SK-N-SH (cell line): ENCODE measurements at places on chromosomes 2 and 18.

DNA sequence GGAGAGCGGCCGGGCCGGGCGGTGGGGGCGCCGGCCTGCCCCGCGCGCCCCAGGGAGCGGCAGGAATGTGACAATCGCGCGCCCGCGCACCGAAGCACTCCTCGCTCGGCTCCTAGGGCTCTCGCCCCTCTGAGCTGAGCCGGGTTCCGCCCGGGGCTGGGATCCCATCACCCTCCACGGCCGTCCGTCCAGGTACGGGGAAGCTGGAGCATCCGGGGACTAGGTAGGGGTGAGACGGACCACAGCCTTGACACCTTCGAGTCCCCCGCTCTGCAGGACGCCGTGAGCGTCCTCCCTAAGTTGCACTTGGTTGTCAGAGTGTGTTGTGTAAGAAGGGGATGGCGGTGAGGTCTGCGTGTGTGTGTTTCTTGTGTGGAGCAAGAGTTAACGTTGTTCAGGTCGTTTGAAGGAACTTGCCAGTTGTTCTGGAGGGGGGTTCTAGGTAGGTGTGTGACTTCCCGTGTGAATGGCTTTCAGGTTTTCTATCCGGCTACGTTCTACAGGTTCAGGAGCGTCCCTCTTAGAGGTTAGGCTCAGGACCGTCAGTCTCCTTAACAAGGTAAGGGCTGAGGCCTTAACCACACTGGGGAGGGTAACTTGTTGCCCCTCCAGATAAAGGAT lies 393 bp downstream of the IL1R1 start:
- DNase-seq = no peak

DNA sequence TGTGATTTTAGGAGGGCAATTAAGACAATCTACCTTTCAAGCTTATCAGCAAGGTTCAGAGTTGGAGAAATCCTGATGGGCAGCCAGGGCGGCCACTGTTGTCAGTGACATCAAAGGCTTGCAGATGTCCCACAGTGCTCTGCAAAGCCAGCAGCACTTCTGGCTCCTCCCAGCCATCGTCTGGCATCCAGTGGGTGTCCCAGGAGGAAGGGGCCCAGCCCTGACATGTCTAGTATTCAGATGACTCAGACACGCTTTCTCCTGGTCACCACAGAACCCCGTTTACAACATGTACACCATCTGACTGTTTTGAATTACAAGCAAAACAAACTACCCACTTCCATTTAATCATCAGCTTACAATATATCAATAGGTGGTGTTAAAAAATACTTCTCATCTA lies 61.4 kb downstream of the CYRIA start:
- DNase-seq = no peak

GRCh38 chr2:219500135-219500534 lies 1.4 kb downstream of the GMPPA start:
- no peak for DNase-seq

- DNase-seq = no peak
These were observed 2.5 kb downstream of the PXDN start for GRCh38 chr2:1741851-1742250.
